ENCODE measurements at places on chromosomes 2 and 18. TPM values are rescaled to one million over a fixed set of nuclear protein-coding genes. Genes with fewer than 3 reads are reported as not detected.

AQP12B gene
- not detected for total RNA-seq

UGT1A10 gene
- not detected for total RNA-seq

DNA sequence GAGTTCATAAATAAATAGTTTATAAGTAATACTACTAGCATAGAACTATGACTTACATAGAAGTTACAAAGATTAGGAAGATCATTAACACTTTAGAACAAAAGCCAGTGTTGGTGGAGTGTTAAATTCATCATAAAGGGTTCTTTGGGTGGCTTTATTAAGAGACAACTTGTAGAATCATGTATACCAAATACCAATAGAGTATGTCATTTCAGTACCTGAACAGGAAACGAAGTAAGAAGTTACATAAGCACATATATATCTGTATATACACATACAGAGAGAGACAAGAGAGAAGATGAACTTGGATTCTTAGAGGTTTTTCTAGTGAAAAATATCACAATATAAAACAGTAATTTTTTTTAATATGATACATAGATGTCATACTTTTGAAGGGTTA is 82.5 kb upstream of the OTX1 start:
- DNase-seq = no peak

DNA sequence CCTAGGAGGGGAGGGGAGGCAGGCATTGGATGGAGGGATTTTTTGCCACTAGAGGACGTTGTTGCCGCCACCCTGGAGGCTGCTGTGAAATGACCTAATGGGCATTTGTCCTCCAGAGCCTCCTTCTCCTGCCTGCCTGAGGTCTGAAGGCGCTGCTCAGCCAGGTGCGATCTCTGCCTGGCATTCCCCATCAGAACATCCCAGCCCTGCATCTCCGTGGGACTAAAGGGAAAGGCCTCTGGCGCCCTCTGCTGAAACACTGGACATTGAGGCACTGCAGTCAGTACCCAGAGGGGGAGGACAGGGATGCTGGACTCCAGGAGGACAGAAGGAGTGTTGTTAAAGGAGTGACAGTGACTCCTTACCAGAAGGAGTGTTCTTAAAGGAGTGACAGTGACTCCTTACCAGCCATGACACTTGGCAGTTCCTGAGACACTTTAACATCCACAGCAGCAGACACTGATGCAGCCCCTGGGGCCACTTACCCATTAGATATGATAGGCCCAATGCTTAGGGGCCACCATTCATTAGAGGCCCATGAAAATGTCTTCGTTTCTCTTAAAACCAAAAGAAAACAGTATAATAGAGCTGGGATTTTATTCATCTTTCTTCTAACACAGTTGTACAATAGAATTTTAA is 17.0 kb downstream of the THNSL2 start:
- DNase-seq = peak; percentile 59

MYO7B gene
- not detected for total RNA-seq

- DNase-seq = peak; percentile 66
These were observed 62.2 kb downstream of the ADNP2 start for GRCh38 chr18:80171054-80171872.

DNA sequence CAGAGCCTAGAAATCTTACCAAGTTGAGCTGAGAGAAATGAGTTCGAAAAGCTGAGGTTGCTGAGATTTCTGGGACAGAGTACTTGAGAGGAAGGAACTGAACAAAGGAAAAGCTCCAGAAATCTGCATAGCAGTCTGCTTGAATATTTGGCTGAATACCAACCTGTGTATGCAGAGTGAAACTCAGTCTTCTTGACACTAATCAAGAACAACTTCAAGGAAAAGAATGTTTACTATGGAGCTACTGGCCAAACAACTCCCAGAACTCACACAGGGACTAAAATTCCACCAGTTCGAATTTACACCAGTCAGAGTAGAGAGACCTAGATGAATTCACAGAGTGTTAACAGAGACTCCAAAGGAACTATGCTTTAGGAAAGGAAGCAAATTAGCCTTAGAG is 66.5 kb downstream of the USP37 start:
- no peak for DNase-seq

DNA sequence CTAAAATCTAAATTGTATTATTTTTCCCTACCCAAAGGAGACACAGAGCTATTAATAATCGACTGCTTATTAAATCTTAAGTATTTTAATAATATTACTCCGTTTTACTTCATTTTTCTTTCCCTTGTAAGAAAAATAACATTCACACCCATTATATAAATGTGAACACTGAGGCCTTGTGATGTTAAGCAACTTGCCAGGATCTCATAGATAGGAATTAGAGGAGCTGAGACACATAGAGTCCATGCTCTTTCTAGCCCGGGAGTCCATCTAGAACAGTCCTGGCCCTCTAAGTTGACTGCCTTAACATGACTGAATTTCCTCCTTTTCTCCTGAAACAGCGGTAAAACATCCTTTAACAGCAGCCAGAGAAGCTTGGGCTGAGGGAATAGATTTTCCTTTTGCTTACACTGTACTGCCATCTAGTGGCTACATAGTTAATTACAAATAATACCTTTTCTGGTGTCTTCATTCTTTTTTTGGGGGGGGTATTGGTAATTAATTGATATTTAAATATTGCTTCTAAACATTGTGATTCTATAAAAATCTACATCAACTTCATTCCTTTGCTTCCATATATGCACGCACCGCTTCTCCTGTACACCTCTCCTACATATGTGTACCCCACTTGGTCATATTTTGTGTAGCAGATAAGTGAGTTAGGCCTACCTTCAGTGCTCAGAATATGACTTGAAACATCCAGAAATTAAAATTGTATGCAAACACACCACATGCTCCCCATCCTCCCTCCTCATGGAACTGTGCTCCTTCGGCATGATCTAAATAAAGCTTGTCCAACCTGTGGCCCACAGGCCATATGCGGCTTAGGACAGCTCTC is 125.8 kb upstream of the HNMT start:
- DNase-seq = no peak

DNA sequence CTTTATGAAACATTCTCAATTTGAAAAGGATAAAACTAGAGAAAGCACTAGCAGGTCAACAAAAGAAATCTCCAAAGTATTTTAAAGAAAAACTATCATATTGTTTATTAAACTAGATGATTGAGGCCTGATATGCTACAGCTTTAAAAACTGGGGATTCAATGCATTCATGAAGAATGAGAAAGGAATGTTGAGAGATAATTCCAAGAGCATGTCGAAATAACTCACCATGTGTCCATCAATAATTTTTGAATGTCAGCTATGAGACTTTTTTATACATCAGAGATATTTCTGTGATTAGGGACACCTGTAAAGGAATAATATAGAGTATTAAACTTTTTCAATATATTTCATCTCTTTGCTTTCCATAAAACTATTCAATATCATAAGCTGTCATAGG is 376.9 kb upstream of the REG3G start:
- DNase-seq = no peak

ORC4 gene
- 85.0 TPM for total RNA-seq

- no peak for DNase-seq
These were observed 99.5 kb upstream of the ITGB6 start for GRCh38 chr2:160299540-160299939.

DNA sequence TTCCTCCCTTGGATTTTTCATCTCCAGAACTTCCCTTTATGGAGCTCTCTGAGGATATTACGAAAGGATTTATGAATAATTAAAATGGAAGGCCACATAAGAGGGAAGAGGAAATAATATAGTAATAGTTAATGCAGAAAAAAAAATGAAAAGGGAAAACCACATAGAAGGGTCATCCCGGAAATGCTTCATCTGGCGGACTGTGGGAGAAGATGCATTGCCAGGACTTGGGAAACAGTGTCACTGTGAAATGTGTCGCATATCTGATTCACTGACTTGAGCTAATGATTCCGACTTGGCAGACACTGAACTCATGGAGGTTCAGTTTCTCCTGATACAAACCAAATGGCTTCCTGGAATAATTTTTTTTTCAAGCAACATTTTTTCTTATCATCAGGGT is 129.9 kb upstream of the RMP24 start:
- no peak for DNase-seq

GRCh38 chr2:27091746-27092695 is 5.4 kb downstream of the KHK start:
- DNase-seq = no peak

DNA sequence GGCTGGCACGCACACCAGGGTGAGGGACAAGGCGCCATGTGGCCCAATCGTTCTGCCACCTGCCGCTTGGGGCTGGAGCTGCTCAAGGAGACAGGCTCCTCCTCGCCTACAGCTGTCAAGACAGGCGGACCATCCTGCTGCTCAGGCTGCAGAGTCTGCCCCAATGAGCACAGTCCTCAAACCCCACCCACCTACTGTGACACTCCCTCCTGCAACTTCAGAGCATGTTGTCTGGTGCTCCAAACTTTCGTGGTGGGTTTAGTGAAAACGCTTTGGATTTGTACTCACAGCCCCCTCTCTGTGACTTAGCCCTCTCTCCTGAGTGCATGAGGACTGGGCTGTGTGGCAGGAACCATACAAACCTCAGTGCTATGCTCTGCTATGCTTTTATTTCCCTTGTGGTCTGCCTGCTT is 23.2 kb upstream of the SLC35F6 start:
- no peak for DNase-seq

DNA sequence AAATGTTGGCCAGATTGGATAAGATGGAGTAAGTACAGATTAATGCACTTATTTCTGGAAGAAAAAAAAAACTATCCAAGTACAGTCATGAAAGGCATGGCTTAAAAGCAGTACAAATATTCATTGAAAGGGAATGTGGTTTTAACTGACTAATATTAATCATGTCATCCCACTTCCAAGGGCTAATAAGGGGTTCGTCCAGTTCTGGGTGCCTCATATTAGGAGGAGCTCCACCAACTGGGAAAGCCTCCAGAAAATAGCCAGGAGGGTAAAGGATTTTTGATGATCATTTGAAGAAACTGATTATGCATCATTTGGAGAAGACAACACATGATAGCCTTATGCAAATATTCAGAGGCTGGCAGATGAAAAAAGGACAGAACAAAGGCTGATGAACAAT is 115.2 kb upstream of the ARL5A start:
- DNase-seq = no peak

GRCh38 chr2:71812736-71813135 is 334.9 kb downstream of the CYP26B1 start:
- DNase-seq = no peak

CRACDL gene
- total RNA-seq = 7.2 TPM

ANKRD62 gene
- not detected for total RNA-seq

GRCh38 chr2:73830871-73831401 is 2.2 kb downstream of the STAMBP start:
- DNase-seq = no peak

DNA sequence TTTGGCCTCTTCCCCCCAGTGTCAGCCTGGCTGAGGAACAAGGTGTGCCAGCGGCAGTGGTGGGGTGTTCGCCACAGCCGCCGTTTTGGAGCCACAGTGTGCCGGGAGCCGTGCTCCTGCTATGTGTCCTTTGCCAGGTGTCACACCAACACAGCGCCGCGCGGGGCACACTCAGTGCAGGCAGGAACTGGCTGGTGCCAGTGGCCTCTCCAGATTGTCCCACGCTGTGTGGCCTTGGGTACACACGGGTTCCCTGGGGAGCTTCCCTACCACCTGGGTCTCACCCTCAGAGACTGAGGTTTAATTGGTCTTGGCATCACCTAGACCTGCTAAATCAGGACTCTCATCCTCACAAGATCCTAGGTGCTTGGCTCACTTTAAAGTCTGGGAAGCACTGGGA is 171.6 kb downstream of the LDLRAD4 start:
- DNase-seq = no peak

- no peak for DNase-seq
These were observed 212.4 kb upstream of the CWC22 start for GRCh38 chr2:180219491-180219890.

DNA sequence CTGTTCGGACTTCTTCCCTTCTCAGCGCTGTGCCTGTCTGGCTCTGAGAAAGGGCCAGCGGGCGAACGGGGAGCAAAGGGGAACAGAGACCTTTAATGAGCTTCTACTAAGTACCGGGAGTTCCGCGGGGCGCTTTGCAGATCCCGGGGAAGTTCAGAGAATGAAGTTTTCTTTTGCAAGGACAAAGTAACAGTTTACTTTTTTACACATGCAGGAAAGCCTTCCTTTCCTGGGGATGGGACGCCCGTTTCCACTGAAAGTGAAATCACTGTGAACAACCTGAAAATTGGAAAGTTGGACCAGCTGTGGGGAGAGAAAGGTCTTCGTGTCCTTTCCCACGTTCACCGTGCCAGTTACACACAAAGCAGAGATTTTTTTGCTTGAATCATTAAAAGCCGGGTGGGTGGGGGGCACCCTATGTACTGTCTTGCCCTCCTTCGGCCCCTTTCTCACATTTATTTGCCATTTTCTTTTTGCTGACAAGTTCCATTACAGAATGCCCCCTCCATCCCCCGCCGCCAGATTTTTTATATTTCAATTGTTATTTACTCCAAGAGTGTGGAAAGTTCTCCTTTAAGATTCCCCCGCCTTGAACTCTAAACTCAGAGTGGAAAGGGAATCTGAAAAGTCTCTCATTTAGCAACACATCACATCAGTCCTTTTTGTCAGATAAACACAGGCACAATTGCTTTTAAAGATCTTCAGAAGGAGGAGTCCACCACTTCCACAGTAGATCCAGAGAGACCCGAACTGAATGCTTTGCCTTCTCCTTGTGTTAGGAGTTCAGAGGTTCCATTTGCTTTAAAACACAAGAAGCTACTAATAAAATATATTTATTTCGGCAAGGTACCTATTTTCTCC is 1.1 kb upstream of the FN1 start:
- DNase-seq = peak; percentile 26

AKAIN1 gene
- not detected for total RNA-seq

DNA sequence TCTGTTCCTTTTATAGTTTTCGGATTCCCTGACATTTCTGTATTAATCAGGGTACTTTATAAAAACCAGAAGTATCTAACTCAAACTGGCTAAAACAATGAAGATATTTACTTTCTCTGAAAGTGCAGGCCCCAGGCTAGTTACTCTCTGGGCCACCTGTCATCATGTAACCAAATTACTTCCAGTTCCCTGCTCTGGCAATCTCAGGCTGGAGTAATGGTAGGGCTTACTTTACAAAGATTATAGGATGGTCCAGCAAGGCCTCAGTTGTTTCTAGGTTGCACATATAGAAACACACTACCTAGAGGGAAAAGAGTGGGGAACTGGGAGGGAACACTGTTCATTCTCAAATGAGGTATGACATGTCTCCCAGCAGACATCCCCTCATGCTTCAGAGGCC is 74.8 kb downstream of the CHST9 start:
- DNase-seq = no peak

All from tibial nerve (tissue), 4 donors.